ENCODE measurements at places on chromosomes 1 and 21.

GRCh38 chr1:228066891-228067654, 15.4 kb upstream of the ARF1 start:
- DNase-seq = no peak

DNA sequence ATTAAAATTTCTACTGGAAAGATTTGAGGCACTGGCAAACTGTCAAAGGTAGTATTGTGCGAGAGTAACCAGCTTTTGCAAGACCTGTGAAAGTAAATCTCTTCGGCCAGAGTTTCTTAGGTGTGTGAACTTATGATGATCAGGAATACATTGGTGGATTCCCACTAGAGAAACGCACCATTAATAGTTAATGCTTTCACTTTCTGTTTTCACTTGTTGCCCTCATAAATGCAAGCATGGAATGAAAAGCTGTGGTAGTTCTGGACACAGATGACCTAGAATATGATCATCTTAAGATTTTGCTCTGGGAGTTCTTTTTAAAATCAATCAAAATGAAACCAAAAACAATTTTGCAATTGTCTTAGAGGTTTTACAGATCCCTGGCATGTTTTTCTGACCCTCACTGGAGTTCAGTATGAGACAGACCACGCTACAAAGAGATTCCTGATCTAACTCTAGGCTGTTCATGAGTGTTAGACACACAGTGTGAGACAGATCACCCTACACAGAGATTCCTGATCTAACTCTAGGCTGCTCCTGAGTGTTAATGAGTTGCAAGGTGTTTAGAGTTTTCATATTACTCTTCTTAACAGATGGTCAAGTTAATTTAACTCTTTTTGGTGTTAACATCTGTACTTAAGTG, 98.8 kb downstream of the SDCCAG8 start:
- DNase-seq = no peak

DNA sequence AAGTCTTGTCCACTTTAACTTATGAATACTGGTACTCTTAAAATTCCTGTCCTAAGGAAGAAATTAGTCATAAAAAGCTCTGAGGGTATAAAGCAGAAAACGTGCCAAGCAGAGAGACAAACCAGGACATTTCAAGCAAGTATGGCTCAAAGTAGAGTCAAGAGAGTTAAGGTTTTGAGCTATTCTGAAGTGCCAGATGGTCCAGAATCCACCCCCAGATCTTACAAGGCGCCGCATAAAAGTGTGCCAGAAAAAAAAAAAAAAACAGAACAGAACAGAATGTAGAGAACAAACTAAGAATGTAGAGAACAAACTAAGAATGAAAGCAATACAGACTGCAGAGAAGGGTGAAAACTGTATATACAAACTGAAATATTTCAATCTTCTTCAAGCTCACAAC, 12.5 kb downstream of the EPS15 start:
- no peak for DNase-seq

GRCh38 chr1:170284951-170285350, 139.2 kb downstream of the NTMT2 start:
- DNase-seq = no peak

GRCh38 chr1:220999872-221000863, 120.9 kb downstream of the HLX start:
- no peak for DNase-seq

DNA sequence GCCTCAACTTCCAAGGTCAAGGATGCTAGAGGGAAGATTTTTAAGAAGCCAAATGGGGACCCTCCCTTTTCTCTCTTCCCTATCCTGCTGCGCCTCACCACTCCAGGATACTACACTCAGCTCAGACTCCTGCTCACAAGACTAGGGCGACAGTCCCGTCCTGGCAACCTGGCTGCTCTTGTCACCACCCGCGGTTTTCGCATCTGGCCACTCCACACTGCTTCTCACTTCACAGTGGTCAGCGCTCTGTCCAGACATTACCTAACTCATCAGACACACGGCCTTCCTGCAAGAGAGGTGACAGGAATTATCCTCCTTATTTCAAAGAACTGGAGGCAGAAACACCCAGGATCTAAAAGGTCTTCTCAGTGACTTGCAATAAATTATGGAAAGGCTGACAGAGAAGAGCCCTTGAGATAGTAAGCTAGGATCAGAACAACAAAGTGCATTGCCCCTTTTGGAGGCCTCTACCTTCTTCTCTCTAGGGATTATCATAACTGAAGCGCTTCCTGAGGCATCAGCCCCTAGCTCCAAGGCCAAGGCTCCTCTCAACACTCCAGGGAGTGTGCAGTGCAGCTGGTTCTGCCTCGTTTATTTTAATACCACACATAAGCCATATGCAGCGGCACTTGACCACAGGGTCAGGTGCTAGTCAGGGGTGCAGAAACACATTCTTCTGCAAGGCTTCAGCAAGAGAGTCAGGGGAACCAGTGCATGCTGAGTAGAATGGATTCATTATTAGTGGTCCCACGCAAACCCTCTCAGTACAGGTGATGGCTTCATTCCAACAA, 41.9 kb downstream of the ASTN1 start:
- DNase-seq = no peak

GRCh38 chr1:15083578-15083977, 70.0 kb upstream of the TMEM51 start:
- DNase-seq = no peak

DNA sequence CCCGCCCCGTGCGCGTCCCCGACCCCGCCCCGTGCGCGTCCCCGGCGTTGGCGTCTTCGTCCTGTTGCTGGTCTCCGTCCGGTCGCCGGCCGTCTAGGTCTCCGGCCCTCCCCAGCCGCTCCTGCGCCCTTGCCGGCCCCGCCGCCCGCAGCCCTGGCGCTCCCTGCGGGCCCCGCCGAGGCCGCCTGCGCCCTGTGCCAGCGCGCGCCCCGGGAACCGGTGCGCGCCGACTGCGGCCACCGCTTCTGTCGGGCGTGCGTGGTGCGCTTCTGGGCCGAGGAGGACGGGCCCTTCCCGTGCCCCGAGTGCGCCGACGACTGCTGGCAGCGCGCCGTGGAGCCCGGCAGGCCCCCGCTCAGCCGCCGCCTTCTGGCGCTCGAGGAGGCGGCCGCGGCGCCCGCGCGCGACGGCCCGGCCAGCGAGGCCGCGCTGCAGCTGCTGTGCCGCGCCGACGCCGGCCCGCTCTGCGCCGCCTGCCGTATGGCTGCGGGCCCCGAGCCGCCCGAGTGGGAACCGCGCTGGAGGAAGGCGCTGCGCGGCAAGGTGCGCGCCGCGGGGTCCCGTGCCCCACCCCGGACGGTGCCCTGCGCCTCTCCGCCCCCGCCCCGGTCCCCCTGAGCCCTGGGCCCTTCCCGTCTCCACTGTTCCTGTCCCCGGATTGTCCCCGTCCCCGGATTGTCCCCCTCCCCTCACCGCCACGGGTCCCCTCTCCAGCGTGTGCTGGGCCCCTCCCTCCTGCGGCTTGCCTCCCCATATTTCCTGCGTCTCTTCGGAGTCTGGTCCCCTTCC, at the start of gene RNF187:
TSS of gene RNF187 (plus strand) at position 47 of the 789 bp plus-strand sequence.
- no peak for DNase-seq

GRCh38 chr1:240149484-240150094, 57.9 kb downstream of the FMN2 start:
- no peak for DNase-seq

GRCh38 chr1:208069908-208070307, 159.0 kb upstream of the CD34 start:
- no peak for DNase-seq

DNA sequence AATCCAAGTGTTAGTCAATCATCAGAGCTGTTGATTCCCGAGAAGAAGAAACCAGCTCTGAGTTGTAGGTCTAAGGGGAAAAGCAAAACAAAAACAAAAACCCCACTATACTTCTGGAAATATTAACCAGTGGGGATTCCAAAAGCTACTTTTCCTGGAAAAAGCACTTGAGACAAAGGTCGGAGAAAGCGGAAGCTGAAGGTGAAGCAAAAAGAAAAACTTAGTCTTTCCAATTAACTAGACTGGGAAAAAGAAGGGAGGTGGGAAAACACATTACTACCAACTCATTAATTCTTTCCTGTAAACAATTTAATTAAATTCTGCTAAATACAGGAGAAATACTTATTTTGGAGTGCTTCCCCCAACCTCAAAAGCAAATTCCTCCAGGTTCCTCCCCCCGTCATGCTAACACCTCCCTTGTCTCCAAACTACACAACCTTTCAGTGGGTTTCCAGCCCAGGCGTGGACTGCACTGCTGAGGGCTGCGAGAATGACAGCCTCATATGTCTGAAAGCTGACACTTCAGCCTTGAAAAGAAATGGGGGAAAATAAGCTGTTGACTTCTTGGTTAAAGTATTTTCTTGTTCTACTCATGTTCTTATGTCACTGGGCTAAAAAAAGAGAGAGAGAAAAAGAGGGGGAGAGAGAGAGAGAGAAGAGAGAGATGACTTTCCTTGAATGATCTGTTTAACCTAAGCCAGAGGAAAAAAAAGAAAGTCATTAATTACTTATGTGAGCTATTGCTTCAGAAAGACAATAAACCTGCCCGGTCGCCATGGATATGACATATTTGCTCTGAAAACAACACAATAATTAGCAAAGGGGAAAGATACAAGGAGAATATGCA, 5.1 kb downstream of the CASZ1 start:
- DNase-seq = no peak

- DNase-seq = no peak
These were observed 150.3 kb upstream of the SPAG17 start for GRCh38 chr1:118335331-118335732.

- no peak for DNase-seq
These were observed 15.5 kb downstream of the MAP3K7CL start for GRCh38 chr21:29145852-29146453.

DNA sequence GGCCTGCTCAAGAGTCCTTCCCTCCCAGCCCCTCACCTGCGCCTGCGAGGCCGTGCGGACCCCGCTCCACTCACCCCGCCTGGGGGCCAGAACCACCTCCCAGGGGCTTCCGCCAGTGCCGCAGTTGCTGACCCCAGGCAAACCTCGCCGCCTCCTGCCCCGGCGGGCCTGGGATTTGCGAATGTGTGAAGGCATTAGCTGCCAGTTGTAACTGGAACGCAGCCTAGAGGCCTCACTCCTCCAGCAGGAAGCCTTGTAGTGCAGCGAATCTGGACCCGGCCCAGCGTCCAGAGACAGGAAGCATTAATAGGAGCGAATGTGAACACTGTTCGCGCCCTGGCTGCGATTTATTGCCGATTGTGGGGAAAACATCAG, 140.9 kb upstream of the ARHGEF16 start:
- peak; percentile 73 for DNase-seq

DNA sequence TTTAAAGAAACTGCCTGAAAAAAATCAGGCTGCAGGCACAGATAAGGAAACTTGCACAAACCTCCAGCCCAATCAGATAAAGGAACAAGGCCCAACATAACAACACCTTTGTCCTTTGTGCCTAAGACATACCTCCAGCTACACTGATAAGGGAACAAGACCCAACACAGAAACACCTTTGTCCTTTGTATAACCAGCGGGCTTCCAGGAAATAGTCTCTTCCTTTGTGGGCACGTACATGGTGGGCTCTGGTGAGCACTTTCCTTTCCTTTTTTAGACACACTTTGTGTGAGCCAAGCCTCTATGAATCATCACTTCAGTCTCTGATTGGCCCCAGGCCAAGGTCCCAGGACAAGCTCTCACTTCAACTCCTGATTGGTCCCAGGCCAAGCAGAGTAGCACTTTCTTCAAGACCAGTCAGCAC, 23.6 kb downstream of the ZNF670 start:
- no peak for DNase-seq

DNA sequence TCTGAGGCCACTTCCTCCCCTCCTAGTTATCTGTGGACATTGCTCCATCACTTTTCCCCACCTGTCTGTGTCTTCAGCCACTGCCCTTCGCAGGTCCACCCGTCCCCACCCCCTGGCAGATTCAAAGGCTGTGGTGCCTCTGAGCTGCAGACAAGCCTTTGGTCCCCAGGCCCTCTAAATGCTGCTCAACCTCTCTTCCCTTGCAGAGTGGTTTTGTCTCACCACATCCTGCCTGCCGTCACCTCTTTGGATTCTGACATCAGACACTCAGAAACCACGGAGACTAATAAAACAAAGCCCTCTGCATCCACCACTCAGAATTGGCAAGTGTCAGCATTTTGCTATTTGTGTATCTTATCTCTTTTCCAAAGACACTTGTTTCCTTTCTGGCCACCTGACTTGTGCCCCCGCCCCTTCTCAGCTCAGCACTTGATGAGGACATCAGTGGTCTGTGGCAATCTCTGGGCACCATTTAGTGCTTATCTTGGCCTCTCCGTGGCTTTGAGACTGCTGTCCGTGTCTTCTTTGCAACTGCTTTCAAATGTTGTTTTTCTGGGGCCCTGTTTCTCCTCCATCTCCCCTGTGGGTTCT, 7.7 kb downstream of the CNIH3 start:
- no peak for DNase-seq

GRCh38 chr1:227786673-227787512, 28.6 kb upstream of the PRSS38 start:
- DNase-seq = peak; percentile 33

- no peak for DNase-seq
These were observed 27.9 kb downstream of the LRRC8B start for GRCh38 chr1:89552471-89553081.

GRCh38 chr1:109621379-109622136, 1.9 kb downstream of the AMPD2 start:
- no peak for DNase-seq

GRCh38 chr1:162279136-162279498, 97.5 kb downstream of the SPATA46 start:
- DNase-seq = no peak

- DNase-seq = no peak
These were observed 10.2 kb downstream of the TMPRSS2 start for GRCh38 chr21:41497788-41498187.

- DNase-seq = peak; percentile 89
These were observed 18.7 kb downstream of the CNTN2 start for GRCh38 chr1:205061665-205062069.

GRCh38 chr1:240004086-240004749, 87.5 kb upstream of the FMN2 start:
- no peak for DNase-seq

DNA sequence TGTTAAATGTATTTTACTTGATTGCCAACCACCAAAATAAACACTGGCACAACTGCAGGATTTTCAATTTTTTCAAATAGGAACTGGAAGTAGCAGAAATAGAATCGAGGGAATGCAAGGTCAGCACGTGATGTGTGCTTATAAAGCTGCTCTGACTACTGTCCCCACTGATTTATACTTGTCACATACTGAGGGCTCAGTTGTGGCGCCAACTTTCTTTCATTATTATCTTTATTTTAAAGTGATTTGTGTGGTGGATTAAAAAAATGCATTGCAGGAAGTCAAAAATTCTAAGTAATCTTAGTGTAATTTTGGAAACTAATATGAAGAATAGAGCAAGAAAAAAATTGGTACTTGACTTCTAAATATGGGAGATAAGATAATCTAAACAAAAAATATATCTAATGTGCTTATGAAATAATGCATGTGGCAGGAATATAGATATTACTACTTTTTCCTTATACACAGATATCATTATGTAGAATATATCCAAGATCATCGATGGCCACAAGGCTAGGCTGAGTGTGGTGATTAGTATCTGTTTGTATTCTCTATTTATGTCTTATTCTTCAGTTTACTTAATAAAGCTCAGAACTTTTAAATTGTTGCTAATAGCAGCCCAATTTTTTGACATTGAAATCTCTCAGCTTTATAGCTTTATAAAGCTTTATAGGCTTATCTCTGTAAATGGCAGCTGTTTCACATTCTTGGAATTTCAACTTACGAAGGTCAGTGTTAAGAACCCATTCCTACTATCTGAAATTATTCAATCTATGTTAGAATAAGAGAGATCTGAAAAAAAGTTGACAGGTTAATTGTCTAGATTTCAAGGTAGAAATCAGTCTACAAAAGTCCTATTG, 404.5 kb upstream of the ADAMTS5 start:
- DNase-seq = no peak

GRCh38 chr1:26278724-26279455, 996 bp upstream of the SH3BGRL3 start:
- no peak for DNase-seq

- no peak for DNase-seq
These were observed 58.5 kb upstream of the C1orf87 start for GRCh38 chr1:60132108-60132507.
